ENCODE measurements at places on chromosomes 4 and X.

DNA sequence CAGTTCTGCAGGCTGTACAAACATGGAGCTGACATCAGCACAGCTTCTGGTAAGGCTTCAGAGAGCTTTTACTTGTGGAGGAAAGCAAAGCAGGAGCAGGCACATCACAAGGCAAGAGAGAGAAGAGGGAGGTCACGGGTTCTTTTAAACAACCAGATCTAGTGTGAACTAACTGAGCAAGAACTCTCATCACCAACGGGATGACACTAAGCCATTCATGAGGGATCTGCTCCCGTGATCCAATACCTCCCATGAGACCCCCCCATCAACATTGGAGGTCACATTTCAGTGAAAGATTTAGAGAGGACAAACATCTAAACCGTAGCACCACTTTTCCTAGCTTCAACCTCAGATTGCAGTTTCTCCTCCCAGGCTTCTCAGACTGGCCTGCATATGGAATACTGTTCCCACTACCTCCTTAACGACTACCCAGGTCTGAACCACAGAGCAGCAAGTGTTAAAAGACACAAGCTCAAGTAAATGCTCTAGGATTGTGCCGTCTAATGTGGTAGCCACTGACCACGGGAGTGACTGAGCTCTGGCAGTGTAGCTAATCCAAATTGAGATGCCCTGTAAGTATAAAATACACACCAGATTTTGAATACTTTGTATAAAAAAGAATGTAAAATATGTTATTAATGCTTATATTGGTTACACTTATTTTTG lies 192.7 kb downstream of the PTTG2 start:
- DNase-seq: no peak

DNA sequence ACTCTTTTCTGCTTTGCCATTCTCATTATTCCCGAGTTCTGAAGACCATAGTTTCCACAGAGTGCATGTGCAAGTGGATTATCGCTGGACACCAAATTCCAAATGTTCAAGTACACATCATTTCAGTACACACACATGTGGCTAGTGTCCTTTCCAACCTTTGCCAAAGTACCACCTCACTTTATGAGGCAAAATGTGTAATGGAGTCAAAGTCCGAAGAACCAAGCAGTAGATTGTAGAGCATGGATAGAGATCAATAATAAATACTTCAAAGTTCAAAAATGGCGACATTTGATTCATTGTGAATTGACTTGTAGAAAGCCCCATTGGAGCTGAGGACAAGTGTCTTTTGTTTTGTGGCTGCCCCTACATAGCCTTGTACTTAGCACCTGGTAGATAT lies 115.6 kb downstream of the TMEM164 start:
- no peak for DNase-seq

- DNase-seq: no peak
These were observed 25.7 kb downstream of the SGMS2 start for GRCh38 chr4:107850438-107850837.

GRCh38 chrX:31130457-31131220 lies 58.8 kb upstream of the FTHL17 start:
- no peak for DNase-seq

- no peak for DNase-seq
These were observed 31.5 kb downstream of the ACTRT1 start for GRCh38 chrX:128020701-128021100.

DNA sequence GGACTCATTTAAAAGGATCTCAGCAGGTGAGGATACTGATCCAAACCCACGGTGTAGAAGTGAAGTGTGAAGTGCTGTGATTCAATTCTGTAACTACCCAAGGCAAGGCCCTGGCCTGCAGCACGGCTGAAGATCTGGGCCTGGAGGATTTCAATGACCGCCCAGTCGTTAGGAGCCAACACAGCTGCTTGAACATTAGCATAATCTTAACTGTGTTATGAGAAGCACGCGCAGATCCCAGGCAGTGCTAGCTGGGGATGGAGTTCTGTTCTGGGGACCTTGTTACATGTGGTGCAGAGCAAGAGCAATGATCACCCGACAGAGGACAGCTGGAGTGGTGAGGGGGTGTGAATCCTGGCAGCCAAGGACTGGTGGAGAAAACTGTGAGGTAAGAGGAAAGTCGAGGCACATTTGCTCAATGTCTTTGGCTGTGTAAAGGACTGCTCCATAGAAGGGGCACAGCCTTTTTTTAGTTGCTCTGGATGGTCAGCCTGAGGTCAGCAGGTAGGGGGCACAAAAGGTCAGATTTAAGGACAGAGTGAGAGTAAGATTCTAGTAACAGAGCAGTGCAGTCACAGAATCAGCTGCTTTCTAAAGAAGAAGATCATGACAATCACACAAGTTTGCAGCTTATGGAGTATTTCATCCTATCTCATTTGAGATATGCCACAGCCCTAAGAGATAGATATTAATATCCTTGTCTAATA lies 181.8 kb downstream of the DCLK2 start:
- DNase-seq: no peak

DNA sequence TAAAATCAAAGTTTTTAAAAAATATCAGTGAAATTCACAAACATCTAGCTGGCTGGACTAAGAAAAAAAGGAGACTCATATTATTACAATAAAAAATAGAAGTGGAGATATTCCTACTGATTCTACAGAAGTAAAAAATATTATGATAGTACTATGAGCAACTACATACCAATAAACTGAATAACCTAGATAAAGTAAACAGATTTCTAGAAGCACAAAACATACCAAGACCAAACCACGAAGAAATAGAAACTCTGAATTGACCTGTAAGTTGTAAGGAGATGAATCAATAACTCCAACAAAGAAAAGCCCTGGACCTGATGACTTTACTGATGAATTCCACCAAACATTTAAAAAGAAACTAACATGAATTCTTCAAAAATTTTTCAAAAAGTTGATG lies 867.3 kb downstream of the PCDH18 start:
- no peak for DNase-seq

DNA sequence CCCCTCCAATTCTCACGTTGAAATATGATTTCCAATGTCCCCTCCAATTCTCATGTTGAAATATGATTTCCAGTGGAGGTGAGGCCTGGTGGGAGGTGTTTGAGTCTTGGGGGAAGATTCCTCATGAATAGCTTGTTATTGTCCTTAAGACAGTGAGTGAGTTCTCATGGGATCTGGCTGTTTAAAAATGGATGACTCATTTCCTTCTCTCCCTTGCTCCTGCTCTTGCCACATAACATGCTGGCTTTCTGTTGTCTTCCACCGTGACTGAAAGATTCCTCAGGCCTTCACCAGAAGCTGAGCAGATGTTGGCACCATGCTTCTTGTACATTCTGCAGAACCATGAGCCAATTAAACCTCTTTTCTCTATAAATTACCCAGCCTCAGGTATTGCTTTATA lies 346.8 kb upstream of the TECRL start:
- no peak for DNase-seq

DNA sequence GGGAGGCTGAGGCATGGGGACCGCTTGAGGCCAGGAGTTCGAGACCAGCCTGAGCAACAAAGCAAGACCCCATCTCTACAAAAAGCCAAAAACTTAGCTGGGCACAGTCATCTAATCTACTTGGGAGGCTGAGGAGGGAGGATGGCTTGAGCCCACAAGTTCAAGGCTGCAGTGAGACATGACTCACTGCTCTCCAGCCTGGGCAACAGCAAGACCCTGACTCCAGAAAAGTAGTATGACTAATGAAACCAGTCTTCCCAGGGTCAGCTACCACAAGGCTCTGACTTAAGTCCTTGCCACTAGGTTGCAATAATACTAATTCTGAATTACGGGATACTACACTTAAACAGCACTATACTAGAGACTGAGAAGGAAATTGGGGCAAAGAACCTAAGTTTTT lies 33.1 kb downstream of the ERVMER34-1 start:
- DNase-seq: no peak

DNA sequence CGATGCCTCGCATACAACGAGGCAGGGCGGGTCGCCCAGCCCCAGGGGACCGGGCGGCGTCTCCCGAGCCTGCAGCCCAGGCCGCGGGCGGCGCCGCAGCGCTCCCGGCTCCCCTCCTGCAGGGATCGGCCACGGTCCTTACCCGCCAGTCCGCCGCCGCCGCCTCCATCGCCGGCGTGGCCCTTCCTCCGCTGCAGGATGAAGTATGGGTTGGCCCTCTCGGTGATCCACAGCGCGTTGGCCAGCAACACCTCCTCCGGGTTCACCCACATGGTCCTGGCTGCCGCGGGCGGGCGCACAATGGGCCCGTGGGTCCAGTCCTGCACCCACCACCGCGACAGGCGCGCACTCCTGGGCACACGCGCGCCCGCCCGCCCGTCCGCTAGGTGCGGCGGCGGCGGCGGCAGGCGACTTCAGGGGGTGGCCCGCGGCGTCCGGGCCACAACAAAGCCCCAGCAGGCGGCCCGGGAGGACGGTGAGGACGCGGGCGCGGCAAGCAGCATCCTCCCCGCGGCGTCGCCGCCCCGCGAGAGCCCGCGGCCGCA lies 339 bp downstream of the TBC1D9 start:
- no peak for DNase-seq

DNA sequence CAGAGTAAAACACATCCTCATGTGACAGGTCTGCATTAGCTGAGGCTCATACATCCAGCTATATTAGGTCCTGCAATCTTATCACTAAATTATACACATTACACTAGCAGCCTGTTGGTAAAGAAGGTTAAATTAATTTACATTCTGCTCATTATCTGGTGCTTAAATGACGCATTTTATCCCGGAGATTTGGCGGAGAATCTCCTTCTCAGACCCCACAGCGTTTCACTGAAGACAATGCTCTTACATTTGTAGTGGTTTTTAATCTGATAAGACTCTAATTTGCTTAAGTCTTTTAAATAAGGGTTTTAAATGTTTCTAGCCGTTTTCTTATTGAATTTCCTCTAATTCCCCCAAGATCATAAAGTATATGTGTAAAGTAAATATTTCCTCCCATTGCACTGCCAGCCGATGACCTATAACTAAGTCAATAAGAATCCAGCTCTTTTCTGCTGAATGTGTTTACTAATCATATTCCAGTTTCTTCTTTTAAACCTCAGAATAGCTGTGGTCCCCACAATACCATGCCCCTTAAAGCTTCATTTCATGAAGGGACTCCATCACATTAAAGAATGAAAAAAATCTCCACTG lies 2.1 kb upstream of the PITX2 start:
- no peak for DNase-seq

DNA sequence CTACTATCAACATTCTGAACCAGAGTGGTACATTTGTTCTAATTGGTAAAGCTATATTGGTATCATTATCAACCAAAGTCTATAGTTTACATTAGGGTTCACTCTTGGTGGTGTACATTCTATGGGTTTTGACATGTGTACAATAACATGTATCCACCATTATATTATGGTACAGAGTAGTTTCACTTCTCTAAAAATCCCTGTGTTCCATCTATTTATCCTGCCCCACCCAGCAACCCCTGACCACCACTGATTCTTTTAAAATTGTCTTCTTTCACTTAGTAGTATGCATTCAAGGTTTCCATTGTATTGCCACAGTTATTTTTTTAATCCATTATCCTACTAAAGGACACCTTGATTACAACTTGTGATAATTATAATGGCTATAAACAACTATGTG lies 15.3 kb upstream of the TMPRSS11D start:
- no peak for DNase-seq

DNA sequence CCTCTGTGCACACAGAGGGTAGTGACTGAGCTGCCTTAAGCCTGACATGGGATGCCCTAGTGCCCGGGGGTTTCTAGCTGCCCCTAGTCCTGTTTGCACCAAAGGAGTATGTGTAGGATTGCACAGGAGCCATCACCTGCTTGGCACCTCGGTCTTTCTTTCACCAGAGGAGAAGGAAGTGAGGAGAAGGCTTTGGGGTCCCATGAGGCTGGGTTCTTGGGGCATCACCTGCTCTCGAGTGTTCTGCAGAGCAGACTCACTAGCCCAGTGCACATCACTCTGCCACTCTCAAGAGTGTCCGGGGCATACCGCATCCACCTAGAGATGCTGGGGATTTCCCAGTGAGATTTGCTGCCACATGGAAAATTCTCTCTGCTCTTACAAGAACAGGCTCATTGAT lies 40.5 kb upstream of the GPR78 start:
- DNase-seq: no peak

DNA sequence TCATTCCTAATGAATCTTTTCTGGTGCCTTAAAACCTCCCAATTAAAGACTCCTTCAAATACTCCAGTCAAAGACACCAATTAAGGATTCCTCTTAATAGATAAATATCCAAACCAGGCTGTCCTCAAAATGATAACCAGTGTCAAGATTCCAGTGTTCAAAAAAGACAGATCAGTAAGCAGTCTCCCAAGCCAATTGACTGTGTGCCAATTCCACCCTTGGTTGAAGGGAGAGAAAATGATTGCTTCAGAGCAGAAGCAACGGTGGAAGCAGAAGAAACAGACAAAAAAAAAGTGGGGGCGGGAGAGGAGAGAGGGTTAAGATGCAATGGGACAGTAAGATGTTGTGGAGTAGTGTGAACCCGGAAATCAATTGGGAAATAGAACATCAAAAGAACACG lies 216.0 kb upstream of the FTHL17 start:
- no peak for DNase-seq

- peak; percentile 97 for DNase-seq
These were observed 495.2 kb downstream of the PDGFC start for GRCh38 chr4:156476359-156476758.

DNA sequence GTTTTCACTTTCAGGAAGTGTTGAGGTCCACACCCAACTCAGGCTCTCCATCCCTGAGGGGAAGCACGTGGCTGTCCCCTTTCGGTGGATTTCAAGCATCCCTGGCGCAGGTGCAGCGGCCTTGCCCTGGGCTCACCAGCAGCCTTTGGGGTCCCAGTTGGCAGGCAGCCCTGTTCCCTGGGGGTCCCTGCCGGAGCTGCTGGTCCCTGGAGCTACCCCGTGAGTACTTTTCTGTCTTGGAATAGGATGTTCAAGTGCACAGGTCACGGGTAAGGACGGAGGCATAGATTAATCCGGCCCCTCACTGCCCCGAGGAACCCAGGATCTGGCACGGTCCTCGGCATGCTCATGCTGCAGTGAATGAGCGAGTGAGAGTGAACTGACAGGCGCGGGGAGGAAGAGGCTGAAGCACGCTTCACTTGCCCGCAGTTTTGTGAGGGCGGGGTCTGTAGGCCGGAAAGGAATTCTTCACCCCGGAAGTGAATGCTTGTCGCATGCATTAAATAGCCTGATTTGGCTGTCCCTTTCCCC lies 117.2 kb upstream of the FAT1 start:
- DNase-seq: no peak

DNA sequence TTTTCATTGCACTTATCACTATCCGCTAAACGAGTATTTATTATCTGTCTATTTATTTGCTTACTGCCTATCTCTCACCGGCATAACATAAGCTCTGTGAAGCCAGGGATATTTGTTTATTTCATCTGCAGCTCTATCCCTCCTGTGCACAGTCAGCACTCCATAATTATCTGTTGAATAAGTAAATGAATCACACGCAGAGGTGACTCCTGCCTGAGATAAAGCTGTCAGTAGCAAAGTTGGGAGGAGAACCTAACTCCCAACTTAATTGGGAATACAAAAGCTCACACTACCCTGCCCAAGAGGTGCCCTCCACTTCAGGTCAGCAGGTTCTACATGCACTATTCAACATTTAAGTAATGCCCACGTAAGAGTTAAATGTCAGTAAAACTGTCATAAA lies 85.7 kb downstream of the CORIN start:
- no peak for DNase-seq
